AG10803 (cell line): ENCODE measurements at places on chromosomes 4 and X.

DNA sequence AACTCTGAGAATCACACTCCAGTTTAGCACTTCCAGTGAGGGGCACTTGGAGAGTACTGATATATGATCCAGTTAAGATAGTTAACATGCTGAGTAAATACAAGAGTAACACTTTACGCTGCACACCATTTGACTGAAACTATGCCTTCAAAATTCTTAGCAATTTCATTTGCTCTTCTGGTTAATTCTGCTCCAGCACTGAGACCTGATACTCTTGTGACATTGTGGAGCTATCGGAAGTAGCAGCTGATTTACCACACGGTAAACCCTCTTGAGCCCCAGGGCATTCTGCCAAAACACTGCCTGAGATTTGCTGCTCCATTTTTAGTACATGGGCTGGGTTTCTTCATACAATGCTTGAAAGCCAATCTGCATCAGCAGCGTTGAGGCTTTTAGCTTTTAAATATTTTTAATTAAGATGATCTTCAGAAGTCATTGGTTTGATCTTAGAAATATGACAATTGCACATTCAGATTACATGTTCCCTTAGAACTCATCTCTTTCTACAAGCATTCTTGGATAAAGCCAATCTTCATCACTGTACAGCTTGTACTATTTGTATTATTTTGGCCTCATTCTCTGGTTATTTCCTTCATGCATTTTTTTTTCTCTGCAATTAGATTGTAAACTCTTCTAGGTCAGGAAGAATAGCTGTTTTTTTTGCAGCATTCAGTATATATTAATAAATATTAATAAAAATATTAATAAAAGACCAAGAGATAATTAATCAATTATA is 67.8 kb upstream of the ETNPPL start:
- no peak for DNase-seq

- DNase-seq, result peak; percentile 35
These were observed 4.5 kb downstream of the NBDY start for GRCh38 chrX:56733459-56734046.

GRCh38 chr4:173530326-173531085 is 477 bp upstream of the HAND2 start:
- DNase-seq, result no peak

GRCh38 chr4:87749883-87750282 is 49.5 kb upstream of the IBSP start:
- DNase-seq, result no peak

DNA sequence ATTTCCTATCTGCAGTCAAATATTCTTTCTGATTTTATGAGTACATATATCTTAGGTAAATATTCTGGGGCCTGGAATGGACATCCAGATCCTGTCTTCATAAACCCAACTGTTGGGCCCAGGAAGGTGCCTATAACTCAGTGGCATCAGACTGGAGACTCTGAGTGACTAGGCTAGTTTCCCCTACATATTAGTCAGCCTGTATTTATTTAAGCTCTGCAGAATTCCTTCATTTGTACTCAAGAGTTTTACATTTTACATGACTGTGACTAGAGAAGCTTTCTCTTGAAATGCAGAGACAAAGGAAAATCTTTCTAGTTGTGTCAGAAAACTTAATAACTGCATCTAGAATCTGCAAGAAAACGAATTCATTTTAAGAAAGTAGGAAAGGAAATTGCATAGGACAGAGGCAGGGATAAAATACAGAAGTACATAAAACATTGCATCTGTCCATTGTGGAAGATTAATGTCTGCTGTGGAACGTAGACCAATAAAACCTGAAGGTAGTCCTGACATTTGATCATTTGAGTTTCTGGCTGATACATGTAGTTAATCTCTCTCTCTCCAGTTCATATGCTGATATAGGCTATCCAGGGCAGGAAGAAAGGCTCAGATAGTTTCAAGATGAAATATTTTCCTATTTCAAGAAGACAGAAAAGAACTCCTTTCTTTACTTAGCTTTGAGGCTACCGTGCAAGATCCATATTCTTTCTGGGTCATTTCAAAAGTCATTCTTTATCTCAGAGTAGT is 78.2 kb downstream of the OPHN1 start:
- DNase-seq, result no peak

- peak; percentile 56 for DNase-seq
These were observed 148.6 kb upstream of the RPS6KA6 start for GRCh38 chrX:84336646-84337045.

DNA sequence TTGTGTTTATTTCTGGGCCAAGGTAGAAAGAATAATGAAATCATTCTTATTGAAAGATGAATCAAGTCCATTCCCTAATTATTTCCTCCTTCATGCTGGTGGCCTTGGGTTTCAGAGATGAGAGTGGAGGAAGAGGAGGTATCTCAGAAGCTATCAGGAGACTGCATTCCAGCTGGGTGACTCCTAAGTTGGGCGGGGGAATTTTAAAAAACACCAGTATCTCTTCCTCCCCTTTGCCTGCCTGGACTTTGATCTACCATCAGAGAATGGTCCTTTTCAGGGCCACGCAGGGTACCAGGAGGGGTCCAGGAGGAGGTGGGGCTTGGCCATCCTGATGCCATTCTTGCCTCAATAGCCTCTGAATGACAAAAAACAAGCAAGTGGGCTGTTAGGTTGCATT is 104.4 kb downstream of the ASMT start:
- no peak for DNase-seq

DNA sequence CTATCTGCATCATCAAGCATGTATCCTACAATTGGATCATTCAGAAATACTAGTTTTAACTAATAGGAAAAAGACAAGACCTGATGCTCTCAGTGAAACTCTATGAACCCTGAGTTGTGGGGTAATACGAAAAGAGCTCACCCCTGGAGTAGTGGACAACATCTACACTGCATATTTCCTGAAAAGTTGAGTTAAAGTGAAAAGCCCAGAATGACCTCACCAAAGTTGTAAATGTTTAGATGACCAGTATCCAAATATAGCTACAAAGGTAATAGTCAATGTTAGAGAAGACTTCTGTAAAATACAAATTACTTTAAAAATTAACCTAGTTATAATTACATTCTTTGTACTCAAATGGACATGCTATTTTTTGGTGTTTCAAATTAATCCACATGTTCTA is 52.8 kb upstream of the SRPX start:
- DNase-seq, result no peak

DNA sequence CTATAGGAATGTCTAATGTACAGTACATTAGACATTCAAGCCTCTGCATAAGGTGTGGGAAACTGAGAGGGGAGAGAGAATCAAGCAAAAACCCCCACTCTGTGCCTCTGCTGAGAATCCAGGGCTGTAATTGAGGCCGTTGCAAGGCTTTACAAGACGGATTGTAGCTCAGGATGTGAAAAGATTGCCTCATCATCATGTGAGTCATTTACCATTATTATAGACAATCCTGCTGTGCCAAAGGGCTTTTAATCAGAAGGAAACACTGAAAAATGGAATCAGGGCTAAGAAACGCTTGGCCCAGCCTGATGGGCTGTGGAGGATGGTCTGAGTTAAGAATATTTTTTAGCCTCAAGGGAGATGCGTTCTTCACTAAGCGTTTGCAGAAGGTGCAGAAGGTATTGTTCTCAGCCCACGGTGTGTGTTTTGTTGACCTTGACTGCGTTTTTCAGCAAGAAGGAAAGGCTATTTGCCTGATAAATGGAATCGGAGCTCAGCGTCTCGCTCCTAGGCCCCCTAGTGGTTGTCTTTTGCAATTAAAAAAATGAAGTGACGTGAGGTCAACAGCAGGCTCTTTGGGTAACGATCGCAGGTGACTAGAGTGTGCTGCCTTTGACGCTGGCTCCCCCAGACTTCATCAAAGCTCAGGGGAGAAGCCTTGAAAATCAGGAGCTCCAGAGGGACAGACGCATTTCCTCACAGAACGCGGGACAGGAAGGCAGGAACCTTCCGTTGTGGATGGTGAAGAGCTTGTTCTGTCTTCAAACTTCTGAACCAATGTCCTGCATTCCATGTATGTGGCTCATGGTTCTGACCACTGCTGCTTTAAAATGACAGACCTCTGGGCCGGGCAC is 18.1 kb upstream of the CHRNA9 start:
- peak; percentile 94 for DNase-seq

GRCh38 chr4:16078195-16078760 is 5.5 kb downstream of the PROM1 start:
- no peak for DNase-seq

DNA sequence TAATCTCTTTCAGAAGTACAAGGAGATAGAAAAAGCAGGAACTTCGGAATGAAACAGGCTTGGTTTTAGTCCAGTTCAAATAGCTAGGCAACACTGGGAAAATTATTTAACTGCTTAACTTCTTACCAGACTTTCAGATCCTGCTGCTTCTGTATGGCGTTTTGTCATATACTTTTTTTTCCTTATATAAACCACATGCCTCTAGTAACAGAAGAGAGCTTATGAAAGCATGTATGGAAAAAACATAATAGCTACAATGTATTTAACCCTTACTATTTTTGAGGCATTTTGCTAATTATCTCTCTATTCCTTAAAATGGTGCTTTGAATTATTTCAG is 439.6 kb downstream of the INPP4B start:
- DNase-seq, result no peak

- peak; percentile 47 for DNase-seq
These were observed 43.8 kb upstream of the WDR1 start for GRCh38 chr4:10160281-10160856.

DNA sequence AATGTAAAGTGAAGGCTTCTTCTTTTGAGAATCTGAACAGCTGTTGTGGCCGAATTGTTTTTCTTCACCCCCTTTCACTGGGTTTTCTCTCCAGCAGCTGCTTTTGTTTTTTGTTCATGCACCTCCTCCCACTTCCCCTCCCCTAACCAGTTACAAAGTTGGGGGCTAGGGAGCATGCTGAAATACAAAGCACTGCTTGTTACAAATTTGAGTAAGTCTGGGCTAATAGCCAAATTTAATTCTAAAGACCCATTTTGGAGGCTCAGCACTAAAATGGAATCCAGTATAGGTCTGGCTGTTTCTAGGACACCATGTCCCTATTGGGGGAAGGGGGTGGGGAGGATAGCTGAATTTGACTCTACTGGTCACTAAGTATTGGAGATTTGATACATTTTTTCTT is 89.2 kb upstream of the GPM6B start:
- DNase-seq, result no peak

GRCh38 chr4:152892974-152893373 is 43.1 kb upstream of the FHDC1 start:
- no peak for DNase-seq

DNA sequence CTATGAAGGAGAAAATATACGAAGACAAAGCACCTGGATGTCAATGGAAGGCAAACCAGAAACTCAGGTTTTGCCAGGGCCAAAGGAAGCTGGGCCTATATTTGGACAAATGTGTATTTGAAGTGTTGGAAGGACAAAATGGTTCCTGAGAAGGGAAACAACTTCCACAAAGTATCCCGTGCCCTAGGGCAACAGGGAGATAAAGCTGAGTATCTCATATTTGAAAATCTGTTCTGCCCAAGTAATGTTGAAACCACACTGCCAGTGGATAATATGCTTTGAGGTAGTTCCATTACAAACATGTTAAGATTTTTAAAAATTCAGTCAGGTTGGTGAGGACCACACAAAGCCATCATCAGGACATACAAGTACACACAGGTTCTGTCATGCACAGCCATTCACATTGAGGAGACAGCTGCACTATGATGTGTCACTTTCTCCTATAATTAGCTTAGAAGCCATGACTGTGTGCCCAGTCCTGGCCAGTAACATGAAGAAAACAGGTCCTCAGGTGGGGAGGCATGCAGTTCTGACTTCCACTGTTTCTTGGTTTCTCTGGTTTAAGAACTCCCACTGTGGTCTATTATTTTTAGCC is 116.4 kb downstream of the PWWP3B start:
- DNase-seq, result no peak

GRCh38 chr4:37453999-37454800 is 209.7 kb downstream of the NWD2 start:
- DNase-seq, result no peak

- DNase-seq, result no peak
These were observed 106.7 kb downstream of the VSIG4 start for GRCh38 chrX:65933085-65933589.

- DNase-seq, result no peak
These were observed 309.4 kb upstream of the NOCT start for GRCh38 chr4:138706201-138706600.

DNA sequence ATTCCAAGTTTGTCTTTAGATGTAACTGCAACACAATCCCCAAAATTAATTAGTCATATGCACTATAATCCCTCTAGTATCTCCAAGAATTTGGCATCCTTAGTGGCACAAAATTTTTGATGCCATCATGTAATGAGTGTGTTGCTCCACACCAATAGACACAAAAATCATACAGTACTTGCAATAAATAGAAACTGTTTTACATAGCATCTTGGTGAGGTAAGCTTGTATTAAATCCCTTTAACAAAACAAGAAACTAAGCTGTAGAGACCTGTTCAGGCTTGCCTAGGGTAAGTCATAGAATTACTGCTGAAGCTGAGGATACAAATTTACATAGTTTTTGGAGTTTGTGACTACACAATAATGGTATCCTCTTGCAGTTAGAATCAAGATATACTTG is 64.5 kb upstream of the PRSS12 start:
- DNase-seq, result peak; percentile 86

DNA sequence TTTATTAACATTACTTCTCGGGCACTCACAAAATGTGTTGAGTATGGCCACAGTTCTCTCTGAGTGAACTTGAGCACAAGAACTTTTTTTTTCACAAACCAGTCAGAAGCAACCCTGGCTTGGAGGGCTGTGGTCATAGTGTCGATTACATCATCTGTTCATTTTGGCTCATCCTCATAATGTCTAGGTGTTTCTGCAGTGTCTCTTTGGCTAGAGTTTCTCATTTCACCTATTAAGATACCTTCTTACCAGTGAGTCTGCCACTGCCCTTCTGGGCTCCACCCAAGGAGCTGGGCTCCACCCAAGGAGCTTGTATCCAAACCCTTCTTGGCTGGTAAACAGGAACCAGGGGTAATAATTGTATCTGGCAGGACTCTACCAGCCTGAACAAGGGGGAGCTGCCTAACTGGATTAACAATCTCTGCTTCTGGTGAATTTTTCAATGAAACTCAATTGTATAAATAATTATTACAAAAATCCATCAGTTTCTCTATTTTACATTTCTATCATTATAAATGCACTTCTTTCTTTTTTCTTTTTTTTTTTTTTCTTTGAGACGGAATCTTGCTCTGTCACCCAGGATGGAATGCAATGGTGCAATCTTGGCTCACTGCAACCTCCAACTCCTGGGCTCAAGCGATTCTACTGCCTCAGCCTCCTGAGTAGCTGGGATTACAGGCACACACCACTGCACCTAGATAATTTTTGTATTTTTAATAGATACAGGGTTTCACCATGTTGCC is 667.7 kb upstream of the SLIT2 start:
- peak; percentile 26 for DNase-seq

- no peak for DNase-seq
These were observed 166.1 kb upstream of the NUDT6 start for GRCh38 chr4:123088501-123088900.
